ENCODE measurements at places on chromosomes 1 and 21.

- no peak for DNase-seq
Observed at GRCh38 chr1:193890935-193891334, 704.5 kb upstream of the B3GALT2 start.

DNA sequence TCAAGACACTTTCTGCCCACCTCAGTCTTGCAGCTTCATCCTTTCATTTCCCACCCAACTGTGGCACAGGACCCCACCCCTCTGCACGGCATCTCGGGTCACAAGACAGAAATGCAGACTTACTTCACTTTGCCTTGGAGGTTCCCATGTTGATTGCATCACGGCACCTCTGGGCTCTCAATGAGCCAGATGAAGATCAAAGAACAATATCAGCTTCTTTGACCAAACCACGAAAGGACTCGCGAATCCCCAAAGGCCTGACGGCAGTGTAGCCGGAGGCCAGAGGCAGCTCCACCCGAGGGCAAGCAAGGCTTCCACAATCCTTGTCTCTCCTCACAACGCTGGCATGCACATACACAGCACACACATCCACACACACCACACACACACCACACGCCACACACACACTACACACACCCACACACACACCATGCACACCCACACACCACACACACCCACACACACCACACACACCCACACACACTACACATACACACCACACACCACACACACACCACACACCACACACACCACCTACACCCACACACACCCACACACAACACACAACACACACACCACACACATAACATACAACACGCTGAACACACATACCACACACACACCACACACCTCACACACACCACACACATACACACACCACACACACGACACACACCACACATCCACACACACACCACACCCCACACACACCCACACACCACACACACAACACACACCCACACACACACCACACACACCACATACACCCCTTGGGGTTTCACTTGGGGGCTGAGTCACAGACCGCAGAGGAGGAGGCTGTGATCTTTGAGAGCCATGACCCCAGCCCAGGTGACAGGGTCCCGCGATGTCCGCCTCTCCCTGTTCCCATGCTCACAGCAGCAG lies 35.8 kb downstream of the UBASH3A start:
- peak; percentile 39 for DNase-seq

- DNase-seq: peak; percentile 73
Observed at GRCh38 chr1:42146626-42147320, 6.4 kb upstream of the GUCA2B start.

GRCh38 chr1:230392536-230392909 lies 33.6 kb downstream of the PGBD5 start:
- no peak for DNase-seq

DNA sequence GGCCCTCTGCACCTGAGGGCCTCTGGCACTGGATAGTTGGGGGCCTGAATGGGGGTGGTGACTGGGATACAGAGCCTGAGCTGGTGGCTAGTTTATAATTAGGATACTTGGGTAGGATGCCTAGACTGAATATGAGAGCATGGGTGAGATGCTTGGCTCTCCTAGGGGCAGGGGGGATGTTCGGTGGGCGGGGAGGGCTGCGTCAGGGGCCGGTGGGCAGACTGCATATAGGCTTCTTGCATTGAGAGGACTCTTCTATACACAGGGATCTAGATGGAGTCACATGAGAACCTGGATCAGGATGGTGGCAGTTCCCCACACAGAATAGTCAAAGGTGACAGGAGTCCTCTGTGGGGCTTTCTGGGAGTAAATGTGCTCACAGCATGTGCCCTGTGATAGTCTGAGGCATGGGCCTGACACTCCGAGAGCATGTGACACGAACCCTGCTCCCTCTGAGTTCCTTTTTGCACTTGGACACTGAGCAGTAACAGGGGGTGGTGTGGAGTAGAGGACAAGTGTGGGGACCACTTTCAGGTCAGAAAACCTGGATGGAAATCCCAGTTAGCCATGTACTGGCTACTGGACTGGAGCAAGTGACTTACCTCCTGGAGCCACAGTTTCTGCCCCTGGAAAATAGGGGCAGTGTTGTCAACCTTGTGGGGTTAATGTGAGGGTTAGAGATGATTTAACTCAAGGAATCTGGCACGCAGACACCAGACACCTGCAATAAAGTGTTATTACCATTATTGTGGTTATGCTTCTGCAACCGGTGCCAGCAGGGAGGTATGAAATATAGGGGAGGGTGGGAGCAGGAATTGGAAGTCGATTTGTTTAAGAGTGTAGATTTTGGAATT lies 2.2 kb downstream of the MAP7D1 start:
- no peak for DNase-seq

DNA sequence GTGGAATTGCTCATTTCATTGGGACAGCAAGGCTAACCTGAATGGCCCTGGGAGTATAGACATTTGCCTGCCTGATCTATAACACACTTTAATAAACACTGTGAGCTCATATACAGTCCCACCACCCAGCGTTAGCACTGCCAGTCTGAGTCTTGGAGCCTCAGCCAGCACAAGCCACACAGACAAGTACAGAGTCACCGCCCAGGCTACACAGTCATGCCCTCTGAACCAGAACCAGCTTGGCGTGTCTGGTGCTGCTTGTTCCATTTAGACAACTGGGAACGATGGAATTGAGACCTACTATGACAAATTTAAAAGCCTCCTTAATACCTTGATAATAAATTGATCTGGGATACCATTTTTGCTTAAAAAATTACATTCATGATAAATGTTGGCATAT lies 31.6 kb downstream of the NID1 start:
- no peak for DNase-seq

GRCh38 chr1:220908757-220909156 lies 29.5 kb downstream of the HLX start:
- DNase-seq: no peak

- DNase-seq: no peak
Observed at GRCh38 chr1:105686026-105686425, 1370.4 kb upstream of the PRMT6 start.

DNA sequence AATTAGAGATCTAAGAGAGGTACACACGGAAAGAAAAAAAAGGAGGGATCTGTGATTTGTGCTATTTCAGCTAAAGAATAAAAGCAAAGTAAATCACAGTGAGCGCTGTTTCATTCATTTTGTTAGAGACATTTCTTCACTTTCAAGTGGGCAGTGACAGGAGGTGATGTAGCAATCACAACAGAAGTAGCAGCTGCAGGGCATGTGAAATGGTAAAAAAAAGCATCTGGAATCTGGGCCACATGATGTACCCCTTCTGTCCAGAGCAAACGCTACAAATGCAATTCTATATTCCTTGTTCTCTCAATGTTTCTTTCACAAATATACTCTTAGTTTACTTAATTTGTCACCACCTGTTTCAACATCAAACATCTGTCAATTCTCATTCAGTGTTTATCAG lies 786.5 kb downstream of the LRRIQ3 start:
- DNase-seq: no peak

DNA sequence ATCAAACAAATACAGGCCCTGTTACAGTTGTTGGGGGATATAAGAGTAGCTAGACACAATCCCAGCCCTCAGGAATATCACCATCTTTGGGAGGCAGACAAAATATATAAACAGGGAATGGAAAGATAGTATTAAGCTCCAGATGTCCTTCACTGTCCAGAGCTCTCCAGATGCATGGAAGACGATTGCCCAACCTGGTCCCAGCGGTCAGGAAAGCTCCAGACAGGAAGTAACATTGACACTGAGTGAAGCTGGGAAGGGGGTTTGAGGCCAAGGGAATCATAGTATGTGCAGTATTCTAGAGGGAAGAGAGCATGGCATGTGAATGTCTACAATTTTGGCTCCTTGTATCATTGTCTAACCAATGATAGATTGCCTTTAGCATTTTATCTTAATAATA lies 173.9 kb upstream of the HOOK1 start:
- DNase-seq: no peak

GRCh38 chr1:95221306-95221705 lies 12.7 kb upstream of the RWDD3 start:
- DNase-seq: no peak

DNA sequence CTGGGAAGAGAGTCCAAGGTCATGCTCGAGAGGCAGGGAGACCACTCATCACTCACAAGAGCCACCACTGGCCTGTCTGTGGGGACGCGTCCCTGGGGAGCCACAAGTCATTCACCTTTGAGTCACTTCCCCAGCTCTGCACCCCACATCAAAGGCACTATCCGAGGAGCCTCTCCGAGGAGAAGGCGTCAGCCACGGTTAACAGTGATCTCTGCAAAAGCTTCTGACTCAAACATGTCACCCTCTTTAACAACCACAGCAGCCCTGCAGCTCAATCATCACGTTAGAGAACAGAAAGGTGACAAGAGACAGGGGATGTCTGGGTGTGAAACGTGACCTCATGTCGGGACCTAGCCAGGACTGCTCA lies 9.0 kb downstream of the LRRC47 start:
- DNase-seq: no peak

DNA sequence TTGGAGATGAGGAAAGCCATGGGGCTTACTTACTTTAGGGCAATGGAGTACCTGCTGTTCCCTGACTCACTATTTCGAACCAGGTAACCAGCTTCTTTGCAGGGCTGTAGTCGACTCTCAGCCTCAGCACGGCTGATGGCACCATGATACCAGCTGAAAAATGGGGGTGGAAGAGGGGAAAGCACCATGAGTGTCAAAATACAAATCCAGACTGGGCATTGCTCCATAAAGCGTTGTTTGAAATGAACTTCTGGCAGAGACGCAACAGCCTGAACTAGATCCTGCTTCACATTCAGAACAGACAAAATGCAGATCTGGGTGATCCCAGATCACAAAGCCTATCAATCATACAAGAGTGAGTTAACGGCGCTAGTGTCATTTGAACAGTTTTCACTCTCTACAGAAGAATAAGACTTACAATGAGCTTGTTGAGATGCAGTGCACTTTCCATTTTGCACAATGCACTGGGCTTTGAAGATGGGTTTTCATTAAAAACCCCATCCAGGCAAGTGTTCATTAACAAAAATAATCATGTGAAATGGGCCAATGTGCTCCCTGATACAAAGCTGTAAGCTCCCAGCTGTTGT lies 16.0 kb upstream of the TDRD10 start:
- no peak for DNase-seq

DNA sequence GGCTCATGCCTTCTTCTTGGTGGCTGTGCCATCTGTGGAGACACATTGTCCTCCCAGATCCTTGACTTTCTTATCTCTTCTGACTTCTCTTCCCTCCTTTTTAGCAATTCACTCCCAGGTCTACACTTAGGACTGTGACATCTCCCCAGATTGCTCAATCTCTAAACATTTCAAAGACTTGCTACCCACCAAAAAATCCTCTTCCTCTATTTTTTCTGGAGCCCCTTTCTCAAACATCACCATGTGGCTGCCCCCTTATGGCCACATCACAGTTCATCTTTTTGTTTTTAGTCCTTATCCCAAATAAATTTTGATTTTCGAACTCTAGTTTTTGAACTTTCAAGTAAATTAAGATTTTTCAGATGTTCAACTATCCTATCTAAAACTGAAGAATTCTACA lies 148.6 kb upstream of the HOOK1 start:
- DNase-seq: no peak

DNA sequence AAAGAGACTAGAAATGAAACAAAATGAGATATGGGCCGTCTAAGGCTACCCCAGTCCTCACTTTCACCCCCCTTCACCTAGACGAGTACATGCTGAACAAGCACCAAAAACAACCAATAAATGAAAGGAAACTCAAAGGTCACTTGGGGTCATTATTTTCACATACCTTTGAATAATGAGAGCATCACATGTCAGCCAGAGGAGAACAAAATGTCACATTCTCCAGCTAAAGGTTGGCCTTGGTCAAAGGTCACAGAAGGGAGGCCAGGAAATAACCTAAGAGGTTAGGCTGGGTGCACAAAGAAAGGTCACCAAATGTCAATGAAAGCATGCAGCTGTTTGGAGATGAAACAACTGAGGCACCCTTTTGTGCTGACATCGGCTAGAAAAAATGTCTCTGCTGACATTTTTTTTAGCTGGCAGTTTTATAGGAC lies 288.7 kb upstream of the USP25 start:
- no peak for DNase-seq

DNA sequence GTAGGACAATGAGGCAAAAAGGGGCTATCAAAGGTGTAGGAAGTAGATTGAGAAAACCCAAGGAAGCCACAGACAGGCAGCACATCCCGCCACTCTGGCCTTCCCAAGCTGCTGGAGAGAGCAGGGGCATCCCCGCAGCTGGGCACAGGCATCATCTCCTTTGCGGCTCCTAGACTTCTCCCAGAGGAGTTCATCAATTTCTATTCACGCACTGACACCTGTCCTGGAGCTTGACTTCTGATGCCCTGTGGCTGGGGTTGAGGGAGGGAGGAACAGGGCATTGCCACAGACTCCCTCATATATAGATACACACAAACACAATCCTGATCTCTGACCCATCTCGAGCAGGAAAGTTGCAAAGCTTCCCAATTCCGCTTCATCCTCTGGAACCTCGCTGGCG lies 1.9 kb upstream of the TFAP2E start:
- no peak for DNase-seq

DNA sequence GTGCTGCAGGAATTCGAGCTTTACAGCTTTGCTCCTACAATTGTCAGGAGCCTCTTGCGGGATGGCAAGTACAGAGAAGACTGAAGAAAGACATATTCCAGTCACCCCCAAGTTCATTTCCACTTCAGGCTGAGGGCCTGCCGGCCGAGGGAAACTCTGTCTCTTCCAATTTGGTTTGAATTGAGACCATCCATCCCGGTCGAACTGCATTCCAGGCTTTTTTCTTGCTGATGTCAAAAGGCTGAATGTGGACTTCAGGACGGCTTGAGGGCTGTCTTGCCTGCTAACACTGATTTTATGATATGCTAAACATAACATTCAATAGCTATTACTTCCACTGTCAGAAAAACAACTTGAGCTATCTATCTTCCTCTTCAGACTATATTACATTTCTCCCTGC lies 79.8 kb upstream of the PLXNA2 start:
- no peak for DNase-seq

- no peak for DNase-seq
Observed at GRCh38 chr1:118744420-118744819, 243.7 kb downstream of the TBX15 start.

GRCh38 chr1:242454262-242455051 lies 70.0 kb downstream of the PLD5 start:
- DNase-seq: peak; percentile 4

DNA sequence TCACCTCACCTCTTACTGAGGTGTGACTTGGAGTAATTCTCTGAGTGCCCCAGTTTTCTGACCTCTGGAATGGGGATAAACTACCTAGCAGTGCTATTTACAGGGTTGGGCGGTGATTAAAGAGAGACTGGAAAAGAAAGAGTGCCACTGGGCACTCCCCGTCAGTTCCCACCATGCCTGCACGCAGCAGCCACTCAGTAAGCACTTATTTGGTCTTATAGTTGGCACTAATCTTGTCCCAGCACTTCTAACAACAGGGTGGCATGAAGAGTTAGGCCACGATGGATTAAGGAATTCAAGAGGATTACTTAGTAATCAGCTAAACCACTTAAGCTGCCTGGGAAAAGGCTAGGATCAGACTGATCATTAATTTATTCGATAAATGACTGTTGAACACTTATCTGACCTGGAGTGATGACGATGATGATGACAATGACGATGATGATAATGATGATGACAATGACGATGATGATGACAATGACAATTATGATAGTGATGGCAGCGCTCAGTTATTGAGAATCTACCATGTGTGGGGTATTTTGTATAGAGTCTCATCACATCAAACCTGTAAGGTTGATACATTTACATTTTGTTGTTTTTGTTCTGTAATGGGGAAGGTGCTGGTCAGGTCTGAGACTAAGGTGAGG lies 5.4 kb downstream of the CITED4 start:
- no peak for DNase-seq

- DNase-seq: no peak
Observed at GRCh38 chr1:220785166-220786056, 1.3 kb upstream of the MTARC1 start.

- no peak for DNase-seq
Observed at GRCh38 chr1:180854456-180854855, 58.2 kb upstream of the KIAA1614 start.
